ENCODE measurements at places on chromosomes 12 and 14.

GRCh38 chr12:105561546-105562198 is 231.2 kb downstream of the C12orf75 start:
- no peak for DNase-seq

GRCh38 chr12:45216230-45216982 is 511 bp downstream of the ANO6 start:
- DNase-seq = peak; percentile 52

DNA sequence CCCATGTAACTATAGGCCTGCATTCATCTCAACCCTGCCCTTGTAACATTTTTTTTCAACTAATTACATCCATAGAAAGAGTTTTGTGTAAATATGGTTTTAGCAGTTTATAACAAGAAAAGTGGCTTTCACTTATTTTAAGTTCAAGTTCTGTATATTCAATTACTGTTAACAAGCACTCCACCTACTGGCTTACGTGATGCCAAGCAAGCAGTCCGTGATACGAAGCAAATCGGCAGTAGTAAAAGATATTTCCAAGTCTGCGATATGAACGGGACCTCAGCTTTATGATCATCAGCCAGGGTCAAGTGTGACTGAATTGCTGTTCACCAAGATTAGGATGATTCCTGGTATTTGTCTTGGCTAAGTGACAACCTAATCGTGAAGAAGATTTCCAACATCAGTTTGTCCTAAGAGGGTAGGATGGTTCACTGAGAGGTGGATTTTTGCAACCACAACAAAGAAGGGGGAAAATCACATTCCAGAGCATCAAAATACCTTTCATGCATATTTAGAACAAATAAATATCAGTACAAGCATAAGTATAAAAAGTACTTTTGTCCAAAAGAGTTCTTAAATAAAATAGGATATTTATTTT is 456.2 kb downstream of the FOXG1 start:
- DNase-seq = no peak

DNA sequence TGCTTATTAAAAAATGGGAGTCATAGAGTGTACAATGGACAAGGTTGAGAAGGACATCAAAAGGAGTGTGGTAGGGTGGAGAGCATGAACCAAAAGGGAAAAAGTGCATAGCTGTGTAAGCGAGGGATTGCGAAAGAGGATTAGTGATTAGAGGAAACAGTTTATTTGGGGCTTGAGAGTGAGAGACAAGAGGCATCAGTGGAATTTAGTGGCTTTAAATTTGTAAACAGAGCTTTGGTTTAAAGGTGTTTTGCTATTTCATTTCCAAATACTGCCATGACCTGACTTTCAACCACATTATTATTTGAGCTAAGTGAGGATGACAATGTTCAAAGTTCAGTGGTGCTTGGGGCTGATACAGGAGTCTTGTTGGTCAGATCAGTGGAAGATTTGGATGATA is 53.4 kb downstream of the SLC16A7 start:
- no peak for DNase-seq

DNA sequence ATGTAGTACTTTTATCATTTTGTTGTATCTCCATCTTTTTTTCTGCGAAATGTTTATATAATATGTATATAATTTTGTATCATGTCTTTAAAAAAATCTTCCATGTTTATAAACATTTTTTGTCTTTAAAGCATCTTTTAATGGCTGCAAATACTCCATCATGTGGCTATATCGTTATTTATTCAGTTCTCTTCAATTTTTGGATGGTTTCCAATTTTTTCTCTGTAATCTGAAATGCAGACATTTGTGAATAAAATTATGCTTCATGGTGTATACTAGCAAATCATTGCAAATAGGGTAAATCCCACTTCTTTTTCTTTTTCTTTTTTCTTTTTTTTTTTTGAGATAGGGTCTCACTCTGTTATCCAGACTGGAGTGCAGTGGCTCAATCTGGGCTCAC is 54.0 kb downstream of the CPSF2 start:
- no peak for DNase-seq

DNA sequence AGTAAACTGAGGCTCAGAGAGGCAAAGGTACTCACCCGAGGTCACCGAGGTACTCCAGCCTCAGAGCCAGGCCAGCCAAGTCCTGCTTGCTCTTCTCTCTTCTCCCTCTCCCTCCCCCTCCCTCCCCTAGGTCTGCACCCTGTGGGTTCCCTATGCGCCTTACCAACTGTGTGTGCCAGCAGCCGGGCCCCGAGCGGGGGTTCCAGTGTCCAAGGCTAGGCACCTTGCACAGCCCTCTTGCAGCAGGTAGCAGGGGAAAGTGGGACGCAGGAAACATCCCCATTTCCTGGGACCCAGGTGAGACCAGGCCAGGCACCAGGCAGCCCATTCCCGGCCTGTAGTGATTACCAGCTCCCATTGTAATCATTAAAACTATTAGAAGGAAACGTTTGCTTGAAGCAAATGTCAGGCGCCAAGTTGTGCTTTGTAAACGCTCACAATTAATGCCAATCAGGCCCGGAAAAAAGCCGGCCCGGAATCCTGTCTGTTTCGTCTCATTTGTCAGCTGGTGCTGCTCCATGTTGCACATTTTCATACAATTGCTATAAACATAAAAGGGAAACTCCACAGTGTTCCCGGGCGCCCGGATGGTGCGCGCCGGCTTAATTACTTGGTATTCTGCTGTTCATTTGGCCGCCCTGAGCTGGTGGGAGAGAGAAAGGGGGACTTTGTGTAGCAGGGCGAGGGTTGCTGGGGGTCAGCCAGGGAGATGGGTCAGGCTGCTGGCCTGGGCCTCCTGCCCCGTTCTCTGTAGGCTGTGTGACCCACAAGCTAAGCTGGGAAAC is 11.9 kb downstream of the FAM222A start:
- no peak for DNase-seq

- no peak for DNase-seq
Measured at GRCh38 chr12:131147894-131148293, 194.2 kb downstream of the ADGRD1 start.

DNA sequence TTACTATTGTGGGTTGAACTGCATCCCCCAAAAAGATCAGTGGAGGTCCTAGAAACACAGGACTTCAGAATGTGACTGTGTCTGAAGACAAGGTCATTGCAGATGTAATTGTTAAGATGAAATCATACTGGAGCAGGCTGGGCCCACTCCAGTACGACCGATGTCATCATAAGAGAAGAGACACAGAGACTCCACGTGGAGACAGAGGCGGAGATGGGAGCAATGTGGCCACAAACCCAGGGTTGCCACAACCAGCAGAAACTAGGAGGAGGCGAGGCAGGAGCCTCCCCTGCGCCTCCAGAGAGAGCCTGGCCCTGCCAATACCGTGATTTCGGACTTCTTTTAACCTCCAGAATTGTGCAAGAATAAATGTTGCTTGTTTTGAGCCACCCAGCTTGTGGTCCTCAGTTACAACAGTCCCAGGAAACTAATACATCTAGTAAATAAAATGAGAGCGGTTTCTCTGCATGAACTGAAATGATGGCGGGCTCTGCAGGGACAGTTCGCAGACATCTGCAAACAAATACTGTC is 25.7 kb upstream of the FZD10 start:
- DNase-seq = no peak

- DNase-seq = no peak
Measured at GRCh38 chr12:115013236-115013981, 329.4 kb upstream of the TBX3 start.

- DNase-seq = no peak
Measured at GRCh38 chr14:96790706-96791105, 6.5 kb upstream of the VRK1 start.

DNA sequence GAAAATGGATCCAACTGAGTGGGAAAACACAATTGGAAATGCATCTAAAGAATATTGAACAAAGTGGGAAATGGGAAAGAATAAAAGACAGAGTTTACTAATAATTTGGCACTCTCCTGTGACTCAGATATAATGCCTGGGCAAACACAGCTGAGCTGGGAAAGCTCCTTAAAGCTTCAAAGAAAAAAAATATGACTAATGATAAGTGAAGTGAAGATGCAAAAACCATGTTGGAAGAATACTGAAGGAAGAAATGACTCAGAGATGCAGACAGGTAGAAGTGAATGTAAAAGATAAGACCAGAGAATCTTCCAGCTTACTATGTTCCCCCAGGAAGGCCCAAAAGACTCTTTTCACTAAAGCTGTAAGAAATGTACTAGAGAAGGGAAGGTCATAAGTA is 62.4 kb upstream of the FOXG1 start:
- no peak for DNase-seq

- DNase-seq = peak; percentile 43
Measured at GRCh38 chr14:39434401-39434800, 2.2 kb upstream of the FBXO33 start.

GRCh38 chr12:32811686-32812392 is 56.1 kb upstream of the YARS2 start:
- DNase-seq = no peak

DNA sequence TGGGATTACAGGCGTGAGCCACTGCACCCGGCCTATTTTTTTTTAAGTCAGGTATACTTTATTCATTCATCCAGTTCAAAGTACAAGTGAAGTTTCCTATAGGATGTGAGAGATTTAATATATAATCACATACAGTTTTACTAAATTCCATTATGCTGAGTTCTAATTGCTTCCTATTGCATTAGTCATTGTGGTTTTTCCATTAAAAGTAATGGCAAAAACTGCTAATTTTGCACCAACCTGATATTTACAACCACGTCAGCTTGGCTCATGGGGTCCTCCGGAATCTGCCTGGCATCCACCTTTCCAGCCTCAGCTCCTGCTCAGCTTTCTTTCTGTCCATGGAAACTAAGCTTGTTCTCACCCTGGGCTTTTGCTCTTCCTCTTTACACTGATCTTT is 67.0 kb upstream of the CSRP2 start:
- no peak for DNase-seq

DNA sequence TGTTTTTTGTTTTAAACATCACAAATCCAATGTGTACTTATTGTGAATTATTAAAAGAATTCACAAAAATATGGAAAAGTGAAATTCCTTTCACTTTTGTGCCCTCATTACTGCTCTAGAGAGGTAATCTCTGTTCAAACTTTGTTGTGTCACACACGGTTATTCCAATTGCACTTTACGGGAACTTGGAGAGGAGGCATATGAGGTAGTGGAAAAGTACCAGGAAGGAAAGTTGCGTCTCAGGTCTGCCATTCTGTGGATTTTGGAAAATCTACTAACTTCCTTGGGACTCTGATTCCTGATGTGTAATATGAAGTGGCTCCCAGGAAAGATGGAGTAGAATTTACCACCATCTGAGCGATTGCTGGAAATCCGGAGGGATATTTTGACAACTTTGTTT is 90.9 kb upstream of the DCN start:
- no peak for DNase-seq

GRCh38 chr14:82492157-82492556 is 958.5 kb upstream of the SEL1L start:
- DNase-seq = no peak

GRCh38 chr14:95341115-95341514 is 21.4 kb upstream of the CLMN start:
- no peak for DNase-seq

DNA sequence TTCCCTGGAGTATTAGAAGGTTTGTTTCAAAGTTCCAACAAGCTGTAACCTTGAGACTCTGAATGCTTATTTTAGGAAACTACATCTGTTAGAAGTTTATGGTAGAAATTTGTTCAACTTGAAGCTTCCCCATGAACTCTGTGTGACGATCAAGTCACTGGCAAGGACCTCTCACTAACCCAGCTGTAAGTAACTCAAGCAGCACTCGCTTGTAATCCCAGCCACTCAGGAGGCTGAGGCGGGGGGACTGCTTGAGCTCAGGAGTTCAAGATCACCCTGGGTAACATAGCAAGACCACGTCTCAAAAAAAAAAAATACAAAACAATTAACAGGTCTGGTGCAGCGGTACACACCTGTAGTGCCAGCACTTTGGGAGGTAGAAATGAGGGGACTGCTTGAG is 25.6 kb downstream of the TESC start:
- DNase-seq = no peak

GRCh38 chr12:47821346-47821706 is 1.6 kb upstream of the HDAC7 start:
- no peak for DNase-seq

- DNase-seq = no peak
Measured at GRCh38 chr12:104722601-104723534, 235.2 kb downstream of the SLC41A2 start.

GRCh38 chr12:2543801-2544200 is 251.0 kb upstream of the FKBP4 start:
- DNase-seq = no peak

GRCh38 chr14:75514673-75515628 is 7.3 kb upstream of the BATF start:
- DNase-seq = no peak

DNA sequence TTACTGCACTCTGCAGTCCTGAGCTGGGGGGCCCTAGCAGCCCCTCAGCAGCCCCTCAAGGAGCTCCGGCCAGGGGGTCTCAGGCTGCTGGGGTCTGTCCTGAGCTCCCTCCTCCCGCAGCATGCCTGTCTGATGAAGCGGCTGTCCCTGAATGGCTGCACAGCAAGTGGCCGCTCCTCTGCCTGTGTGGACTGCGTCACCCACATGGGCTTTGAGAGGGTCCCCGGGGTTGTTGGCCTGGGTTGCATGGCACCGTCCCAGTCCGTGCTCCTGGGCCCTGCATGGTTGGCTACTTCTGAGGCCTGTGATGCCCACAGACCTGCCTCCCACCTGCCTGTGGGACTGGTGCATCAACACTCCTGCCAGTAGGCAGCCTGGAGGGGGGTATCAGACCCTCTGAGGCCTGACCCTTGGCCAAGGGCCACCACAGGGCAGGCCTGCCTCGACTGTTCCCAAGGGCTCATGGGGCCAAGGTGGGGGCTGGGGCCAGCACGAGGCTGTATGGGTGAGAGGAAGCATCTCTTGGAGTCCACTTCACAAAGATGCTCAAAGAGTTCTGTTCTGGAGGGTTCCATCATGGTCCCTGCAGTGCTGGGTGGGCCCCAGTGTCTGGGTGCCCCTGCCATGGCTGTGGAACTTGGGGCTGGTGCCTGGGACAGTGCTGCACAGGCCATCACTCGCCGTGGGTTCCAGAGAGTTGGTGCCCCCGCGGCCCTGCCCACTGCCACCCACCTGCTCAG is 12.2 kb downstream of the CEP170B start:
- no peak for DNase-seq

DNA sequence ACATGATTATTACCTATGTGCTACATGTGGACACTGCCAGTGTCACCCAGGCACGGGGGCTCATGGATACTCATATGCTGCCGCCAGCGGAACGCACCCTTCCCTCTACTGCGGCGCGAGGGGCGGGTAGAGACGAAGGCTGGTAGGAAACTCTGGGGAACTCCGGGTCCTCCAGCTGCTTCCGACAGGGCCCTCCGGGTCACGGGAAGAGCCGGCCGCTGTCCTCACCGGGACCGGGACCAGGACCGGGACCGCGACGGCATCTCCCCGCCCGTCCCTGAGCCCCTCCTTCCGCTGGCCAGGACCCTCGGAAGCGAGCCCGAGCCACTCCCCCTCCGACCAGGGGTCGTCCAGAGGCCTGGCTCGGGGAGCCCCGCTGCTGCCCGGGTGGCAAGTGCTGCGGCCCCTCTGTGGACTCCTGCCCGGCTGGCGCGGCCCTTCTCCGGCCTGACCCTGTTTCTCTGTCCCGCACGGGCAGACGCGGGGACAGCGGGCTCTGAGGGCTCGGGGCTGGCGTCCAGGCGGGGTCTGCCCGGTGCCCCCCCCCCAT is 209.6 kb downstream of the ADGRD1 start:
- no peak for DNase-seq

GRCh38 chr14:71372411-71372838 is 465.2 kb downstream of the PCNX1 start:
- no peak for DNase-seq

- no peak for DNase-seq
Measured at GRCh38 chr12:128801879-128802391, 21.8 kb downstream of the SLC15A4 start.

Measured in NCI-H774 (cell line).